Stimulated activated CD8-positive, alpha-beta memory T cell treated with anti-CD3 and anti-CD28 coated beads, Interleukin-4, amount 100 ng/mL, for 4 hours (primary cell): ENCODE measurements at places on chromosomes 12 and 14.

GRCh38 chr14:68685419-68686204 is 107.3 kb downstream of the ZFP36L1 start:
- DNase-seq = peak; percentile 46

GRCh38 chr14:84343656-84344055 is 1186.3 kb upstream of the FLRT2 start:
- DNase-seq = no peak

- no peak for DNase-seq
These were observed 10.1 kb downstream of the KRT80 start for GRCh38 chr12:52181746-52182145.

DNA sequence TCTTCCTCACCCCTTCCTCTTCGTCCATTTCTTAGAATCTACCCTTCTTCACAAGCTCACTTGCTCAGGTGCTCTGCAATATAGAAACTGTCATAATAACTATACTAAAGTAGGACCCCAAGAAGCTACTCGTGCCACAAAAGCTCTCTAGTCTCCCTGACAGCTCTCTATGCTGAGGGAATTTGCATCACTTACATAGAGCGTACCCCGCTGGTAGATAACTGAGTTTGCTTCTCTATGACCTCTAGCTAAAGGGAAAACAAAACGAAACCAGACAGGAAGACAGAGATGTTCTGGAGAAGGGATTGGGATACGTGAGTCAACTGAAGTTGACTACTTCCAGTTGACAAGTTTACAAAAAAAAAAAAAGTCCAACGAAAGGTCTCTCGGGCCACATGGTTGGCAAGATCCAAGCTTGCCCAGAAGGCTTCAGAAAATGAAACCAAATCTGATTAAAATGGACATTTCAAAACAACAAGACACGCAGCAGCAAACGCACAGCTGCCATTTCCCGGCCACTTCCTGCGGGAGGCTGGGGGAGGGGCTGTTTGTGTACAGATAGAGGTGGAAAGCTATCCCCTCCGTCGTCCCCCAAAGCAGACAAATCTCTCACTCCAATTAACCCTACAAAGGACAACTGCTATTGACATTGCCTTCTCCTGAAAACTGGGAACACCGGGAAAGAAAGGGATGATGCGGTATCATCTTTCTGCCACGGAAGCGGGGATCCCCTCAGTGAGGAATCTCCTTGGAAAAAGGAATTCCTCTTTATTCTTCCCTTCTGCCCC is 1.3 kb downstream of the BAZ2A start:
- DNase-seq = no peak

DNA sequence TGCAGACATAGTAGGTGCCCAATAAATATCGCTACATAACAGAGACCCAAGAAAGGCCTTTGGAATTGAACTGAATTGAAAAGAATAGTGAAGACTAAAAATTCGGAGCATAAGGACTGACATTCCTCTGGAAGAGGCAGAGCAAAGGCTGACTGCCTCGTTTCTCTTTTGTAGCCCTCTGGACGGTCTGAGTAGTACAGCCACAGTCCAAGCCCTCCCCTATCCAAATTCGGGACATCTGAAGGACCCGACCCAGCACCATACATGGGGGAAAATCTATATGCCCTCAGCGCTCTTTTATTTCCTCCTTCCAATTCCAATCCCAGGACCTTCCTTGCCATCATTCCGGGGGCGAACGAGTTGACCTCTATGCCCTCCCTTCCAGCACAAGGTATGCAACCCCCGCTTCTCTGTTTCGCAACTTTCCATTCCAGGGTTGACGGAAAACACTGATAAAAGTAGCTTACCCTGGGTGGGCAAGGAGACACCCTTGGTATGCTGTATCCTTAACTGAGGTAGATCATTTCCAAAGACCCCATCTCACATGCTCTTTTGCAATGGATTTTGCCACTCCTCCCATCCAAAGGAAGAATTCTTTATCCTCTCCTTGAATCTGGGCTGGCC is 127.4 kb upstream of the MAP1LC3B2 start:
- no peak for DNase-seq

DNA sequence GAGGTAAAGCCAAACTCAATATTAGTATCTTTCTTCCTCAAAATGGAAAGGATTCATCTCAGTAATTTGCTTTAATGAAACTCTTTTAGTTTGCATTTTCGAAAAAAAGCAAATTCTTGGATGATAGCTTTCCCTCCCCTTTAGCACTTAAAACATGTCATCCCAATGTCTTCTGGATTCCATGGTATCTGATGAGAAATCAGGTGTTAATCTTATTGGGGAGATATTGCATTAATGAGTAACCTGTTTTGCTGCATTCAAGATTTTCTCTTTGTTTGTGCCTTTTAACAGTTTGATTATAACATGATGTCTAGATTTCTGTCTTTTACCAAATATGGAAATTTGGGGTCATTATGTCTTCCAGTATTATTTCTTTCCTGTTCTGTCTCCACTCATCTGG is 405.1 kb upstream of the FOXG1 start:
- no peak for DNase-seq

GRCh38 chr12:84191779-84192178 is 720.8 kb downstream of the SLC6A15 start:
- no peak for DNase-seq

GRCh38 chr12:51793201-51793600 is 55.3 kb downstream of the FIGNL2 start:
- DNase-seq = no peak

GRCh38 chr12:96297504-96297903 is 102.7 kb downstream of the CDK17 start:
- DNase-seq = no peak

GRCh38 chr12:12384571-12385340 is 27.9 kb downstream of the BORCS5 start:
- DNase-seq = peak; percentile 13

DNA sequence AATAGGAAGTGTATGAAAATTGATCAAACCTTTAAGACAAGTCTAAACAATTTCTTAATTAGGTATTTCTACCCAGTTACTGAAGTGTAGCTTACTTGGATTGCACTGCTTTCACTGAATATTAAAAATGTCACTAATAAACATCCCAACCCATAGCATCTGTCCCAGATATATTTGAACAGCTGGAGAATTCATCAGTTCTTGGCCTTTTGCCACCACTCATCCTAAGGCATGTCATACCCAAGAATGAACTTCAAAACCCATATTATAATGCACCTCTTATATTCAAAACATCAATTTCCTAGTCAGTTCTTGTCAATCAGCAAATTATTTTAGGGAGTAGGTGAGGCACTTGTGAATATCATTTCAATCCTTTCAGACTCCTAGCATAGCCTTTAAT is 392.3 kb downstream of the PAWR start:
- DNase-seq = no peak

DNA sequence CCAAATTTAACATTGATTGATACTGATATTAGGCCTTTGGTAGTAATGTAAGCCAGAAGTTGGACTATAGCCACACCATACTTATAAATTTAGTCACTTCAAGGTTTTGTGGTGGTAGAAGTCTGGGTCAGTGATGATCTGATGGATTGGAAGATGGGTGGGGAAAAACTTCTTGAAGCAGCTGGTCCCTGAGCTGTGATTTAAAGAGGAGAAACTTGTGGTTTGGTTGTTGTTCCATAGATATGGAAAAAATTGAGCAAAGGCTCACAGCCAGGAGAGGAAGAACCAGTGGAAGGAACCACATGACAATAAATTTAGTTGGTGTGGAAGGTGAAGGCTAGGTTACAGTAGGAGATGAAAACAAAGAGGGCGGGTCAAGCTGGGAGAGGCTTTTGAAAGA is 26.1 kb downstream of the PTHLH start:
- no peak for DNase-seq

DNA sequence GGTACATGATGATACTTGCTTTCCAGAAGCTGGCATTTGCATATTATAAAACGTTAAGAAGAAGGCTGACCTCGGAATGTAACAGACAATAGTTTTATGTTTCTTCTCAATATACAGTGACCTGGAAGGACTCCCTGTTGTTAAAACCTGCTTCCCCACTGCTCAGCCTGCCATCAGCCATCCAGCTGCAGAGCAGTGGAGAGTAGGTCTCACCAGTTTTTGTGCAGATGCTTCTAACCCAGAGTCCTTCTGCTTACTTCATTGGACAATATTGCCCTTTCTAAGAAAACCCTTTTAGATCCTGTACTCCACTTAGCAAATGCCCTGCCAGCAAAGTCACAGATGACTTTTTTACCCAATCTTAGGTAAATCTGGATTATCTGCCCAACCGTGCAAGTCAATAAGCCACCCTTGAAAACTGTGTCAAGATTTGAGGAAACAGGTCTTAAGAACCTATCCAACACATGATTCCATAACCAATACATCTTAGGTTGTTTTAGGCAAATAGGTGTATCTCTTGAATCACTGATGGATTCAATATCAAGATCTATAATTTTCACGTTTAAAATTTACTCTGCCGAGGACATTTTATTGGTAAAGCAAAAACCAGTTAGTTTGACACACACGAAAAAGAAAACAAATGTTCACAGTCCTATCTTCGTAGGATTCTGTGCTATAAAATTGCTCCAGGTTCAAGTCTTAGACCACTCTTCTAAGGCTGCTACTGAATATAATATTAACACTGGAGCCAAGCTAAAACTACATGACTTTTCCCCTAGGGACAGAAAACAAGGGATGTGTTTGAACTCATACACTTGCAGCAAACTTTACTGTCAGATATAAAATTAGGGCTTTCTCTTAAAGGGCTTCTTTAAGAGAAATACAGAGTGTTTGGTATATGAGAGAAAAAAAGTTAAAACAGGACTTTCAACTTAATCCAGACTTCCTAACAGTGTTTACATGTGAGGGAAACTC is 5.7 kb downstream of the PHLDA1 start:
- DNase-seq = no peak

GRCh38 chr12:20883288-20883687 is 72.8 kb downstream of the SLCO1B3 start:
- DNase-seq = no peak

DNA sequence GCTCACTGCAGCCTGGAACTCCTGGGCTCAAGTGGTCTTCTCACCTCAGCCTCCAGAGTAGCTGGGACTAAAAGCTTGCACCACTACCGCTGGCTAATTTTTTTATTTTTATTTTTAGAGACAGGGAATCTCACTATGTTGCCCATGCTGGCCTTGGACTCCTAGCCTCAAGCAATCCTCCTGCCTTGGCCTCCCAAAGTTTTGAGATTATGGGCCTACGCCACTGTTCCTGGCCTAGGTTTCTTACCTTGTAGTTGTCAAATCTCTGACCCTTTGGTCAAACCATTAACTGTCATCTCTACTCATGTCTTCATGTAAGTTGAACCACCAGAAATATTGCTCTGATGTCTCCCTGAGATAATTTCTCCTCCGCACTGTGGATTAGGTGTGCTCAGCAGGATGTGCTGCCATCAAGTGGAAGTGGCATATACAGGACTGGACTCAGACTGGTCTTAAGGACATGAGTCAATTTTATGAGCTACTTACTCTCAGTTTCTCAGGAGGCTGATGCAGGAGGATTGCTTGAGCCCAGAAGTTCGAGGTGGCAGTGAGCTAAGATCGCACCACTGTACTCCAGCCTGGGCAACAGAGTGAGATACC is 28.5 kb downstream of the ACTR6 start:
- no peak for DNase-seq

- no peak for DNase-seq
These were observed 54.1 kb upstream of the PLBD1 start for GRCh38 chr12:14621826-14622225.

DNA sequence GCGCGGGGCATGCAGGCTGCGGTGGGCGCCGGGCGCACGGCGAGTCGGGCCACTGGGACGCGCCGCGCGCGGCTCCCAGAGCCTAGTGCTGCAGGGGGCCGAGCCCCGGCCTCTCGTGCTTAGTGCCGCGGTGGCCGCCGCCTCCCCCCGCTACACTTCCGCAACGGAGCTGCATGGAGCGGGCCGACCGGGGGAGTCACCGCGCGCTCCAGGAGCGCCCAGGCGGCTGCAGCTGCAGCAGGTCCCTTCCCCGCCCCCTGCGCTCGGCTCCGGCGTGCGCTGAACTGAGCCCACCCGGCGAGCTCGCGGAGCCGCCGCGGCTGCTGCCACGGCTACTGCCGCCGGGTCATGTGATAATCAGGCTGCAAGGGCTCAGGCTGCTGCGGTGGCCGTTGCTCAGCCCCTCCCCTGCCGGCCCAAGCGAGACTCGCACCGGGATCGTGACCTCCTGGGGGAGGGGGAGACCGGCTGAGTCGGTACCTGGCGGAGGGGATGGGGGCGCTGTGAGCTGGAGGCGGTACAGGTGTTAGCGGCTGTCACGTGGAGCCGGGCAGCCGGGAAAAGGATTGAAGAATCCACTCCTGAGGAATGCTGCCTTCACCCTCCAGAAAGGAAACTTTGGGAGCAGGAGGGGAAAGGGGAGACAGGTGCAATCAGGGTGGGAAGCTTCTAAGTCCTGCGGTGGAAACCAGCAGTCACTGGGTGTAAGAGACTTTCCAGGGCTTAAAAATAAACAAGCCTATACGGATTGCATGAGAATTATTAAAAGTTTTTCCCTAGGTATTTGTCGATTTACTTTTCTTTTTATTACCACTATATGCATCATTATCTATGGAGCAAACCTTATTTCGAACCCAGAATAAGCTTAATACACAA is at the start of gene PPM1H:
Gene PPM1H (minus strand): TSS at position 352 of the 876 bp plus-strand sequence. CDS start 414 bp downstream, outside the sequence.
- no peak for DNase-seq

- no peak for DNase-seq
These were observed 940.2 kb downstream of the DIO2 start for GRCh38 chr14:79271122-79271521.

DNA sequence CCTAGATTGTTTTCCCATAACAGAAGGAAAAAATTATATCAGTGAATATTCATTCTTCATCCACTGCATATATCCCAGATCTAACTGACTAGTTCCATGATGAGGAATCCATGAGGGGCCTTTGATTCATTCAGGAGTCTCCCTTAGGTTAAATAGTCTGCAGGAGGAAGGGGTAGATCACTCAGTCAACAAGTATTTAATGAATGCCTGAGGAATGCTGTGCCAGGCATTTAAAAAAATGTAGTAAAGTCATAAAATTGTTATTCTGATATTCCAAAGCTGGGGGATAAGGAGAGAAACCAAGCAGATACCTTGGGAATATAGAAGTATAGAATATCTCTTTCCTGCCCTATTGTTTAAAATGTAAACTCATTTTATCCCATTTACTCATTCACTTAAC is 216.2 kb upstream of the CAND1 start:
- no peak for DNase-seq

DNA sequence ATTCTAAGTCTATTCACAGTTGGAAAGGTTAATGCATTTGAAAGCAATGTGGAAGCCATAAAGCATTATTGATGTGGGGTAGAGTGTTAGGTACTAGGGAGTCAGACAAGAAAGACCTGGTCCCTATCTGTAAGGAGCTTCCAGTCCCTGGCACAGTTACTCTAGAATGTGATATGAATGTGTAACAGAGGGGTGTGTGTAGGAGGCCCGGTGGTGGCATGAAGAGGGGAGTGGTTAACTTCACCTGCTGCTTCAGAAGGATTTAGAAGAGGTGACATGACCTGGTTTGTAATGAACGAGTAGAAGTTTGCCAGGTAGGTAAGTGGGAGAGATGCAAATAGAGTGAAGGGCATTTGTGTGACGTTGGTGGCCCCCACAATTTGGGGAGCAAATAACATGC is 15.1 kb upstream of the GALNT6 start:
- DNase-seq = no peak

DNA sequence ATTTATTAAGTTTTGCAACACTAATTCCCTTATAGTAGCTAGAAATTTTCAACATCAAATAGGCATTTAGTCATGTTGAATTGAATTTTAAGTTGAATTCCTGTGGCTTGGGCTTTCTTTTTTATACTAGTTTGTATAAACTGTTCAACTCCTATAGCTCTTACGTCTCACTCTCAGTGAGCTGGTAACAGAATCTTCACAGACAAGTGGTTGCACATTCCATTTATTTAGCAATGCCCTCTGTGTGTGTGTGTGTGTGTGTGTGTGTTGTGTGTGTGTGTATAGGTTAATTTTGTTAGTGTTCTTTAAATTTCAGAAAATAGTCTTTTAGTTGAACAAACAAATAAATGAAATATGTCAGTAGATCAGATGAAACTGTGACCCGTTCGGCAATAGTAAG is 425.0 kb downstream of the NPAS3 start:
- no peak for DNase-seq
